ENCODE measurements at places on chromosomes 5 and 9. TPM values are rescaled to one million over a fixed set of nuclear protein-coding genes. Genes with fewer than 3 reads are reported as not detected.

TOR2A gene
- 9.7 TPM for total RNA-seq

PCDHGA6 gene
- 6.7 TPM for total RNA-seq

NR2F1-AS1 gene
- total RNA-seq, result 34.4 TPM

C6 gene
- 14.1 TPM for total RNA-seq

SPATA31A5 gene
- total RNA-seq, result not detected

DNAH5 gene
- total RNA-seq, result 0.18 TPM

DENND1A gene
- total RNA-seq, result 17.1 TPM

N4BP3 gene
- 1.8 TPM for total RNA-seq

SLC4A9 gene
- total RNA-seq, result not detected

RCL1 gene
- 68.6 TPM for total RNA-seq

NEUROG1 gene
- not detected for total RNA-seq

DNA sequence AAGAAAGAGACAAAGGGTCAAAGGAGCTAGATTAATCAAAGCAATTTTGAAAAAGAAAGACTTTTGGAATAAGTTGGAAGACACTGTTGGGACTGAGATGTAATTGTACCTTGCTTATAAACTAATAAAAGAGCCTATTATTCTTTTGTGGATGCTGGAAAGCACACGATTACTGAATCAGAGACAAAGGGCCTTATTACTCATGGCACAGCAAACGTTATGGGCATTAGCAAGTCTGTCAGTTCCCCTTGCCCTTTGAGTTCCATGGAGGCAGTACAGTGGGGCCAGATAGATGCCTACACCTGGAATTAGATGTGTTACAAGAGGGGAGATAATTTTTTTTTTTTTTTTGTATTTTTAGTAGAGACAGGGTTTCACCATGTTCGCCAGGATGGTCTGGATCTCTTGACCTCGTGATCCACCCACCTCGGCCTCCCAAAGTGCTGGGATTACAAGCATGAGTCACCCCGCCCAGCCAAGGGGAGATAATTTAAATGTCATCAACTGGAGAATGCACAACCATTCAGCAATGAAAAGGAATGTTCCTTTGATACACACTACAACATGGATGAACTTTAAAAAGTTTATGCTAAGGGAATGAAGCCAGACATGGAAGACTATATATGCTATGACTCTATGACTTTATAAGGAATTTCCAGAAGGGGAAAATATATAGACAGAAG, 128.9 kb downstream of the STARD4 start:
- no peak for DNase-seq

- no peak for DNase-seq
Measured at GRCh38 chr5:76701298-76701697, 14.6 kb upstream of the F2R start.

- peak; percentile 92 for DNase-seq
Measured at GRCh38 chr9:133149130-133150015, 14.3 kb downstream of the GBGT1 start.

GRCh38 chr9:121376214-121376830, 6.3 kb upstream of the STOM start:
- no peak for DNase-seq

DNA sequence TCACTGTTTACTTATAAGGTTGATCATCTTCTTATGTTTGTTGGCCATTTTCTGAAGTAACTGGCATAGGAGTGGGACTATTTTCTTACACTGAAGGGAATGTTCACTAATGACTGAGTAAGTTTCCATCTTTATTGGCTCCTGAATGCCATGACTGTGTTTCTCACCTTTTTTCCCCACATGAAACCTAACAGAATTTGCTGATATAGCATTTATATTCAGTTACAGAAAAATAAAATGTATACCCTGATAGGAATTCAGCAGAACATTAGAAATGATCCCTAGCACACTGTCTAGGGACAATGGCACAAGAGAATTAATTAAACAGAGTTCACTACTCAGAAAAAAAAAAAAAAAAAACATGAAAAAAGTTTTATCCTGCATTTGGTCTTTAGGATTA, 1465.1 kb upstream of the C9orf72 start:
- DNase-seq, result no peak

DNA sequence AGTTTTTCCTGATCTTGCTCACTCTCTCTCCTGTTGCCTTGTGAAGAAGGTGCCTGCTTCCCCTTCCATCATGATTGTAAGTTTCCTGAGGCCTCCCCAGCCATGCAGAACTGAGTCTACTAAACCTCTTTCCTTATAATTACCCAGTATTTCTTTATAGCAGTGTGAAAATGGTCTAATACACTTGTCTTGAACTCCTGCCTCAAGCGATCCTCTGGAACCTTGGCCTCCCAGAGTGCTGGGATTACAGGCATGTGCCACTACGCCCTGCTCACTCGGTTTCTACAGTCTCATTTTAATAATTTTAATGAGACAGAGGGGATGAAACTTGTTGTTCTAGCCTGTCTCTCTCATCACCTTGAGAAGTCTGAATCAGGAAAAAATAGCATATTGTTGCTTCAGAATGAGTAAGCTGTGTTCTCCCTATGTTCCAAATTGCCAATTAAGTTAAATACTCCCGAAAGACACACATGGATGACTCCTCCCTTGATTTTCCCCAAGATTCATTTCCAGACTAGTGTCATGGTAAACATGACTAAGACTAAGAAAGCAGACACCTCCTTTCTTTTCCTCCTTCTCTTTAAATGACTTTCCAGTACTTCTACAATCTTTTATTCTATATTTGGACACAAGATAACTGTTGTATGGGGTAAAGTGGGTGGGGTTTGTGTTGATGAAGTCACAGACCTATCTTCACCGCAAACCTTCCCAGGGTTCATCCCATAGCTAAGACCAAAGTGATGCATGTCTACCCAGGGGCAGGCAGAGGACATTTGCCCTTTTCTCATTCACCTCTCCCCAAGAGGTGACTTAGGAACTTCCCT, 7.8 kb upstream of the DNAJC18 start:
- DNase-seq, result no peak

GRCh38 chr5:37900692-37901091, 60.9 kb upstream of the GDNF start:
- DNase-seq, result peak; percentile 84

DNA sequence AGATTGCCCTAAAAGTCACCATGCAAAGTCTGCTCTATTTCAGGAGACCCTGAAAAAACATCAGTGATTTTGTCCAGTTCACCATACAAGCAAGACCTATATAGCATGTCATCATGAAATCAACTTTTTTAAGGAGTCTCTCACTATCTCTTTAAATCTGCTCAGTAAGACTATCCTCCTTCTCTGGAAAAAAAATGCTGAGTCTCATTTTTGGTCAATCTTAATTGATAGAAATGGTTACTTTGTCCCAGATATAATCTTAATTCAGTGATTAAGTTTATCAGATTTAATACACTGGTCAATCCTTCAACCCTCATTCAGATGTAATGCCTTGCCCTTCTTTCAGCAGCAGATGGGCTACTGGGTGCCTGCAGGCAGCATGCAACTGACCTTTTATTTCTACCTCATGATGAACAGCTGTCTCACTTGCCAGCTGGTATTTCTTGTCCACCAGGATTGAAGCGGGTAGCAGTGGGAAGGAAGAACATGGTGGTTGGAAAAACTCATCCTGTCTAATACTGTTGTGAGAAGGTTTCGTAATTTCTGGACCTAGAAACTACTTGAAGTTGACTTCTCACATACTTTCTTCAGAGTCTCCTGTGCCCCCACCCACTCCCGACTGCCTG, 375.3 kb downstream of the DNAH5 start:
- no peak for DNase-seq

- no peak for DNase-seq
Measured at GRCh38 chr5:14767735-14768507, 103.4 kb downstream of the OTULIN start.

- no peak for DNase-seq
Measured at GRCh38 chr5:112238473-112238872, 180.6 kb downstream of the EPB41L4A start.

DNA sequence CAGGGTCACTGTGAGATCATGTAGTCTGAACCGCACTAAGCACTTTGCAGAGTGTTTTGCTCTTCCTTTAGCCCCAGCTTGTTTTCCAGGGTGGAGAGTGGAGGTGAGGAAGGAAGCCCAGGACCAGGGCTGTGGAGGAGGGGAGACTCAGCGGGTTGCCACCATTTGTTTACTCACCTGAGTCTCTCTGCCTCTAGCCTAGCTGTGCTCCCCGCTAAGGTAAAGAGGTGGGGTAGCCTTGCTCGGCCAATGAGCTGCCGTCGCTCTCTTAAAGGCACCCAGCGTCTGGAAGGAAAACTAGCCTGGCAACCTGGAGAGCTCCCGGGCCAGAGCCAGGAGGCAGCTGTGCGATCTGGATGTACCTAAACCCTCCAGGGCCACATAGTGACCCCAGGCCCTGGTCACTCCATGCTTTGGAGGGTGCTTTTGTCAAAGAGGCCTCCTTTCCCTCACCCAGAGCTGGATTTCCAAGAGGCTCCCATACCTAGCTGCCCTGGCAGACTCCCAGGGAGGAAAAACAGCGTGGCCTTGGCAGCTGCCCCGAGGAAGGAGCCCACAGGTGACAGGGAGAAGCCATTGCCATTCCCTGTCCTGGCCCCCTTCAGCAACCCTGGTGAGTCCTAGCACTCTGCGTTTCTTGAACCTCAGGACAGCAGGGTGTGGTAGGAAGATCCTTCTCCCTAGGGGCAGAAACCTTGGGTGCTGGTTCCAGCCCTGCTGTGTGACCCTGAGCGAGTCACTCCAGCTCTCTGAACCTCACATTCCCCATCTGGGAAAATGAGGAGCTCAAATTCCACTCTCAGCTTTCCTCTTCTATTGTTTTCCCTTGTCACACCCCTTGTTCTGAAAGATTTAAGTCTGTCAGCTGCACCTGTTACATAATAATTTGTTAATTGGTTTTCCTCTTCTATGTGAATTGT, 42.4 kb upstream of the LARP1 start:
- no peak for DNase-seq

DNA sequence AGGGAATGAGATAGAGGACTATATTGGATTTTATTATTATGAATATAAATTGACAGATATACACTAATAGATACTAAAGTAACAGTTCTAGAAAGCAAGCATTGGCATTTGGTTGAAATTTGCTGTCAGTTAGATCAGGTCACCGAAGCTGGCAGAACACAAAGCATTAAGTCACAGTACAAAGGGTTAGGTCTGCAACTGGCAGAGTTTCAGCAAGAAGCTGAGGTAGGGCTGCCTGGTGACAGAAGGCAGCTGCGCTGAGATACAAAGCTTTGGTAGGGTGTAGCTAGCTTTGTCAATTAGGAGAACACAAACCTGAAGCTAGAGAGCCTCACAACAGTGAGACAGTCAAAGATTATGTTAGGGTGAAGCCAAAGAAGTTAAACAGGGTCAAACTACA, 6.3 kb upstream of the CSNK1G3 start:
- DNase-seq, result no peak

DNA sequence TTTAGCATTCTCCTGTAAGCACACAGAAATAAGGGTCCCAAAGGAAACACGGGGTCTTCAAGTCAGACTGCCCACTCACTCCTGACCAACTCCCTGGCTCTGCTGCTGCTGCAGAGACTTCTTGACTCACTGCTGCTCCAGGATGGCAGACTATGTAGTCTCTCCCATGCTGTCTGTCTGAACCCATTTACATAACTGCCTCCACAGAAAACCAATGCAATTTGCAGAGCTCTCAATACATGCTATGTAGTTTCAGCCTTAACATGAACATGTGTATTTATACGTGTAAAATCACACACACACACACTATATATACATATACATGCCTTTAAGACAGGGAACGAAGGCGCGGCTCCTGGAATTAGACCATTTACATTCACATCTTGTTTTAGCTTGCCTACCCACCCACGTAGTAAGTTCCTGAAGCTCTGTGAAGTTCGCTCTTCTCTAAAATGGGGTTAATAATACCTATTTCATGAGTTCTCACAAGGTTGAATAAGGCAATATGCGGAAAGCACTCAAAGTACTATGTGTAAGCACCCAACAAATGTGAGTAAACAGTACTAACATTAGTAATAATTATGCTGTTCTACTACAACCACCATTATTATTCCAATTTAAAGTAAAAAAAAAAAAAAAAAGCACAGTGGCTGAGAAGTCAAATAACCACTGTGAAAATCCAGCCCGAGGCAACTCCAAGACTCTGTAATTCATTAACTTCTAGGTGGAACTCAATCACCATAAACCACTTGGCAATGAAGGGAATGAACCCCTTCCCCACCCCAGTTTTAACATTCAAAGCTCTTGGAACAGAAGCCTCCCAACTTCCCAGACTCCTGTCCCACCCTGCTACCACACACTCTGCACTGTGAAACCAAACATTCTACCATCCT, 31.8 kb downstream of the PRELID2 start:
- DNase-seq, result no peak

DNA sequence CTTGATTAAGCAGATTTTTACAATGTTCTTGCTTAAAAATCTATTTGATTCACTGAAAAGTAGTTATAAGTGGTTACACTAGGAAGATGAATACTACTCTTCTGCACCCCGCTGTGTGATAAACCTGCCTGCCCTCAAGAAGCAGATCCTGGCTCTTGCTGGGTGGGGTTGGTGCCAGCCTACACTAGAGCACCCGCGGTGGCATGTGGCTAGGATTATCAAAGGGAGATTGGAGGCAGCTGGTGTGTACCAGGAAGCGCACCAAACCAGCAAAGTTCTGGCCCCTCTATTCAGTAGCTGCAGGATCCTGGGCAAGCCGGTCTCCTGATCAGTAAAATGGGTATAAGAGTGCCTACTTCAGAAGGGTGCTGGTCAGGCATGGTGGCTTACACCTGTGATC, 43.5 kb downstream of the PRLR start:
- no peak for DNase-seq

- DNase-seq, result no peak
Measured at GRCh38 chr9:98549401-98549800, 159.3 kb downstream of the GABBR2 start.

DNA sequence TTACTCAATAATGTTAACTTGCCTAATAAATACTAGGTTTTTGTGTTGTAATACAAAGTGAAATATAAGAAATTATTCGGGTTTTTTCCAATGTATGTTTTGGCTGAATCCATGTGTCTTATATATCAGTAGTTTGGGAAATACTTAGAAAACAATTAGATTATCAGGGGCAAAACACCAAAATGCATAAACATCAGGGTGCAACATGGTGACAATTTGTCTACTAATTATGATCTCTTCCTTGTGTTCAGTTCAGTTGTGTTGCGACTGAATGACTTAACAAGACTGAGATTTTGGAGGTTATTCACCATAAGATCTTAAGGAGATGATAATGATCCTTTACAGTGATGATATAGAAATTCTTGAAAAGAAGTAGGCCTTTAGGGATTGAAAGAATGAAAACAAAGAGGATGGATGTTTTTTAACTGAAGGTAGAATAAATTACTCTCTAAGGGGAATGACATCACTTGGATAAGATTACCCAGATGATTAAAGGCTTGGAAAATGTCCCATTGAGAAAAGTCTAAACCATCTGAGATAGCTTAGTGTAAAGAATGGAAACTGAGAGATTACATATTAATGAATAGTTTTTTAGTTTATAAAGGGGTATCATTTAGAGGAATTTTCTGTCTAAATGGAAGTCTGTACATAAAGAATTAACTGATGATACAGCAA, 415.8 kb downstream of the SPATA31D1 start:
- no peak for DNase-seq

DNA sequence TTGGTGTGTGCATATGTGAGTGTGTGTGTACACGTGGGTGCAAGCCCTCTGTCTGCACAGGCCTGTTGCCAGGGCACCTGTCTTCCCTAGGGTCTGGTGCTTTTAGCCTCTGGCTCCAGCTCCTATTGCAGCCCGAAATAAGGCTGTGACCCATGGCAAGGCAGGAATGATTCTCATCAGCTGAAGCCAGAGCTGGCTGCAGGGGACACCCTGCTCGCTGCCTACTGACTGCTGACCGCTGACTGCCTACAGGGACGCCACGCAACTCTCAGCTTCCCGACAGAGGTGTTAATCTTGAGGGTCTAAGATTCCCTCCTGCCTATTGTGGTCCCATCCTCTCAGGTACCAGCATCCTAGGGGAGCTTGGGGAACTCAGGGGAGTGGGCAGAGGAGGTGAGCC, at the start of gene MYOZ3:
Gene MYOZ3 (plus strand): TSS at position 166 of the 400 bp plus-strand sequence. CDS start 1,691 bp downstream, outside the sequence.
- peak; percentile 25 for DNase-seq
